Karpas-422 (cell line): ENCODE measurements at places on chromosomes 16 and 17. TPM values are rescaled to one million over a fixed set of nuclear protein-coding genes. Genes with fewer than 3 reads are reported as not detected.

Gene SCARF1
- 0.18 TPM in 1 of 2 replicates, not detected in the other for total RNA-seq

Gene PPY
- not detected in 2 replicates for total RNA-seq

Gene HOXB1
- total RNA-seq: not detected in 2 replicates

- no peak for DNase-seq
Observed at GRCh38 chr16:87025676-87026075, 291.5 kb downstream of the C16orf95 start.

GRCh38 chr16:57001026-57001679 lies 11.8 kb downstream of the NLRC5 start:
- DNase-seq: no peak

DNA sequence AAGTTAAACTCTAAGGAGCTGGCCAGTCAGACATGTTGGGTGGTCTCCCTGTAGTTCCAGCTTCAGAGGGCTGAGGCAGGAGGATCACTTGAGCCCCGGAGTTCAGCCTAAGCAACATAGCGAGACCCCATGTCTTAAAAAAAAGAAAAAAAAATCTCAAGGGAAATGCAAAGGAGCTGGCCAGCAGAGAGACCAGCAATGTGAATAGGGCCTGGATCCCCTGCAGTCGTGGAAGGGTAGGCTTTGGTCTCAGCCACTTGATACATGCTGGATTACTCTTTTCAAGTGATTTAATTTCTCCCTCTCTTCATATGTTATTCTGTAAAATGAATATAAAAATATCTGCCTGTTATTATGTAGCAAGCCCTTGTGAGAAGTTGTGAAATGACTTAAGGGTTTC lies 207.7 kb downstream of the SPECC1 start:
- no peak for DNase-seq

GRCh38 chr17:77098884-77099545 lies 41.8 kb upstream of the SEC14L1 start:
- no peak for DNase-seq

DNA sequence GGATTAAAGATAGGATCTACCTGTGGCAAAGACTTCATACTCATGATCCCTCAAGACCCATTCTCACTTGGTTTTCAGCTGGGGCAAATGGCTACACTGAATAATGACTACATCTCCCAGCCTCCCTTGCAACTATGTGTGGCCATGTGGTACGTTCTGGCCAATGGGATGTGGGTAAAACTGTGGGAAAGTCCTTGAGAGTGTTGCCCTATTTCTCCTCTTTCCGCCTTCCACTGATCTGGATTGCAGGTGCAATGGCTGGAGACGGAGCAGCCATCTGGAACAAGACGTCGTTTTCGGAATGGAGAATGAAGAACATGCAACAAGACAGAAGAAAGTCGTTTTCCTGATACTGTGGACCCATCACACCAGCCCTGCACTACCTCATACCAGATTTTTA lies 48.5 kb downstream of the HAPSTR1 start:
- DNase-seq: peak; percentile 82
